Stimulated activated CD4-positive, alpha-beta T cell treated with anti-CD3 and anti-CD28 coated beads, TNF-alpha, amount 100 ng/mL, for 1 hour (primary cell): ENCODE measurements at places on chromosomes 13 and 19.

DNA sequence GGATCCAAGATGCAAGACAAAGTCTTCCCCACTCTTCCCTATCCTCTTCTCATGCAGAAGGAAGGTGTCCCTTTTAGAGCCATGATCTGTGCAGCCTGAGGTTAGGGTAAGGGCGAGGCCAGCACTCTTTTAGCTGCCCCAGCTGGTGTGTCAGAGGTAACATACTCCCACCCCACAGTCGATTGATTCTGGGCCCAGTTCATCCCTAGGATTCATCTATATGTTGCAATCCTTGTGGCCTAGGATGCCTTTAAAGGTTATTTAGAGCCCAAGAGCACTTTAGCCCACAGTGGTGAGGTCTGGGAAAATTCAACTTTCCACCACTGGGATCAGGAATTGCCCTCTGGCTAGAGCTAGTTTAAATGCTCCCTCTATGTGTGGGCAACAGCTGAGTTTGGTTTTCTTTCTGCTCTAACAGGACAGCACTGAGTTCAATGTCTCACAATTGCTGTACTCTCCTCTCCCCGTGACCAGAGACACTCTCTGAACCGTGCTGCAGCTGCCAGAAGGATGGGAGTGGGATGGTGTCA, 201.3 kb upstream of the SERP2 start:
- DNase-seq = no peak

DNA sequence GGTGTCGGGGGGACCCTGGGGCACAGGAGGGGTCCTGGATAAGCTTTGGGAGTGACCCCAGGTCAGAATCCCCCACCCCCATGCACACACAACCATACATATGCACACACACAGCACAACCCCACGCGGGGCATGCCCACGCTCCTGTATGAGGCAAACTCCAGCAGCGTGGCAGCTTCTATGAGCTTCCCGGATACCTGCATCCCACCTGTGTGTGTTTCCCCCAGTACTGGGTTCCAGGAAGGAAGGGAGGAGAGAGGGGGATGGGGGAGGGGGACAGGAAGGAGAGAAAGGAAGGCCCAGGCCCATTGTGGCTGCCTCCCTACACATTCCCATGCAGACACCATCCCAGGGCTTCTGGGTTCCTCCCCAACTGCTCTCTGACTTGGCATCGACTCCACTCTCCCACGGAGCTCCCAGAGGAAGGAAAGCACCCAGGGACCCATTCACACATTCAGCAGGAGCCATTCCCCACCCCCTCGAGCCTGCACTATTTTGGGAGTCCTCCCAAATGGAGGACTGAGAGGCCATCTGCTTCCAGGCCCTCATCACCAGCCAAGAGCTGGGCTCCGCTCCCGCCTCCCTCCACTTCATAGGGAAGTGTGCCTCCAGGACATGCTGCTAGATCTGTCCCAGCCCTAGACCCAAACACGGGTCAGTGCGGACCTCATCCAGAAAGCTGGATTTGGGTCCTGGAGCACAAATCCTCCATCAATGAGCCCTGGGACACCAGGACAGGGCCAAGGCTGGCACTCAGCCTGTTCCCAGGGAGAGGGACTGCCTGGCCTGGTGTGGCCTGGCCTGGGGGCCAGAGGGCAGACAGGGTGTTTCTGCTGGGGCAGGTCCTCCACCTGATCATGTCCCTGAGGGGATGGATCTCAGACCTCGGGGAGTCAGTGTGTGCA, 13.2 kb downstream of the PRR36 start:
- DNase-seq = no peak

DNA sequence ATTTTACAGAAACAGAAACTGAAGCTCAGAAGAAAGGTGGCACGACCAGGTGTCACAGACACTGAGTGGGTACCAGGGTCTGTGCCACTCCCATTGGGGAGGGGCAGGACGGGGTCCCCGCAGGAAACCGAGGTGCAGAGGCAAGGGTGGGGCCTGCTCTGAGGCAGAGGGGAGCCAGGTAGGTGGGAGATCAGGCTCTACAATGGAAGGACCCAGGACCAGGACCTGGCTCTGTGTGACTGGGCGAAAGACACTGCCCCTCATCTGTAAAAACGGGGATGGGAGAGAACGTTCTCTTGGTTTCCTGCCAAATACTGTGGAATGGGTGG, 2.8 kb downstream of the PTGIR start:
- DNase-seq = no peak

GRCh38 chr13:110559986-110560385, 1.5 kb downstream of the RAB20 start:
- DNase-seq = no peak

GRCh38 chr13:95245071-95245470, 56.2 kb downstream of the ABCC4 start:
- DNase-seq = no peak

GRCh38 chr19:46495786-46496099, at the start of gene PNMA8B:
Gene PNMA8B, minus strand, starts transcription at chr19:46495867. Its CDS starts 402 bp downstream, at chr19:46495465.
- no peak for DNase-seq

GRCh38 chr19:12293777-12294248, 870 bp downstream of the ZNF44 start:
- peak; percentile 25 for DNase-seq

DNA sequence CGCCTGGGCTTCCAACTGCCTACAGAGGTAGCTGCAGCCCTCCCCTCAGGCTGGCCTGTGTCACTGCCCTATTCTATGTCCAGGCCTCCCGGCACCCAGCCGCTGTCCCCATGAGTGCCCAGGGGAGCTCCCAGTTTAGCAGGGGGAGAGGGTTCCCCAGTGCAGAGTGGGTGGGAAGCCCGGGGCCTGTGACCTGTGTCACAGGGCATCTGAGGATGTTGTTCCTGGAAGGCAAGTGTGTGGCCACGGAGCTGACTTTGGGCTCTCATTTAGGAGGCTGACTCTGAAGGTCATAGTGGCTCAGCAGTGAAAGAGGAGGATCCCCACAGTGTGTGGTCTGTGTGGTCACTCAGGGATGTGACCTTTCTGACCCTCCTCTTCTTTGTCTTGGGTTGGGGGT, 25.1 kb downstream of the PPP1R37 start:
- no peak for DNase-seq

DNA sequence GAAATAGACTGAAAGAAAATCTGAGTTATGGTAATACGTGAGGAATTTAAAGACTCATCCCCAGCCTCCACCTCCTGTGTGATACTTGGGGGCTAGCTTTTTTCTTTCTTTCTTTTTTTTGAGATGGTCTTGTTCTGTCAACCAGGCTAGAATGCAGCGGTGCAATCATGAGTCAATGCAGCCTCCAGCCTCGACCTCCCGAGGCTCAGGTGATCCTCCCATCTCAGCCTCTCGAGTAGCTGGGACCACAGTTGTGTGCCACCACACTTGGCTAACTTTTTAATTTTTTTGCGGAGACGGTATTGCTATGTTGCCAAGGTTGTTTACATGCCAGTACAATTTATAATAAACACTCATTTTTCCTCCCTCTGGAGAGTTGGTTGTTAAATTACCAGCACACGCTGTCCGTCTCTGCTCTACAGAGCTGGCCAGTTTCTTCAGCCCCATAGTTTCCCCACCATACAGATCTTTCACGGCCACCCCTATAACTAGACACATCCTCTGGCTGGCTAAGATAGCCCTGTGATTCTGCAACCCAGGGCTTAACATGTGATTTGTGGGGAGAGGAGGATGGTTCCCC, 4.8 kb downstream of the TNFSF9 start:
- no peak for DNase-seq

GRCh38 chr19:54485851-54486250, 12.8 kb upstream of the CDC42EP5 start:
- no peak for DNase-seq

GRCh38 chr13:30107521-30108136, 199.7 kb downstream of the KATNAL1 start:
- DNase-seq = no peak

DNA sequence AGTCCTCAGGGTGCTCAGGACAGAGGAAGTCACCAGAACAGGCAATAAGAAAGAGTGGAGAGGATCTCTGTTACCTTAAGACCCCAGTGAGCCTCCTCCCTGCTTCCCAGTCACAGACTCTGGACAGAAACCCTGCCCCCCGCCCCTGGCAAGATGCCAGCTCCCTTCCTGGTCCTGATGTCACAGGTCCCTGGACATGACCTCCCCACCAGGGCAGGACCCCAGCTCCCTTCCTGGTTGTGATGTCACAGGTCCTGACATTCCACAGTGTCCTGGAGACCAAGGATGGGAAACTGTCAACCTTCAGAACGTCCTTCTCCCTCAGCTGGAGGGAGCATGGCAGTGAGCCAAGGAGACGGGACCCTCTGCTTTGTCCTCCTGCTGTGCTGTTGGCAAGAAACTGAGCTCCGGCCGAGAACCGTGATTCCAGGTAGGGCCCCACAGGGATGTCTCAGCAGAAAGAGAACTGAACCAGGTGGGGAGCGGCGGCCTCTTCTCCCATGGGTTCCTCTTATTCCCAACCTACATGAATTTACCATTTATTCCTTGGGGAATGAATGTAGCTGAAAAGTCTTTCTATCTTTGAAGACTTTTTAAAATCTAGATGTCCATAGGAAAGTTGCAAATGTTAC, at the start of gene SPACA7:
Gene SPACA7, plus strand, starts transcription at position 306 of the 632 bp plus-strand sequence. Its CDS starts 31 bp downstream, at position 337.
- no peak for DNase-seq

DNA sequence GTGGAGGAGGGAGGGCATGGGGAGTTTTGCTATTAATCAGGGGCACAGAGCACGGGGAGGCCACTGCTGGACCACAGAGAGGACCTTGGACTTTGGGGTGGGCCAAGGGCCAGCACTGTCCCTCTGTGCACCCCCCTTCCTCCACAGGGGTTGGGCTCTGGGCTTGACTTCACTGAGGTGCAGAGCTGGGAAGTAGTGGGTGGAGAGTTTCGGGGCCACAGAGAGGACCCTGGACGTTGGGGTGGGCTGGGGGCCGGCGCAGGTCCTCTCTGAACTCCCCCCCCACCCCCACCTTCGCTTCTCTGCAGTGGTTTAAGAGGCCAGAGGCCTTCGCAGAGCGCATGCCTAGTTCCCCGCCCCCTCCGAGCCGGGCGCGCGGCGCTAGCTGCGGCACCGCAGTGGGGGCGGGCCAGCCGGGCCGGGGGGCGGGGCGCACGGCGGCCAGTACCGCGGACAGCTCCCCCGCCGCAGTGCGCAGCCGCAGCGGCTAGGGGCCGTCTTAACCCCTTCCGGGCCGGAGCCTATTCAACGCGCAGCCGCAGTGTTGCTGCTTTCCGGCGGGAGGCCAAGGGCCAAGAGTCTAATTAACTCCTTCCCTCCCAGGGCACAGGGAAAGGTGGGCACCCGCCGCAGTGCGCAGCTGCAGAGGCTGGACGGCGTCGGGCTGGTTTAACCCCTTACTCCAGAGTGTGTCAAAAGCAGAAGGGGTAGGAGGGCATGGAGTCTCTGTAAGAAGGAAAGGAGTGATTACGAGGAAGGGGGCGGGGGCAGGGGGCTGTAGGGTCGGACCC, 3.7 kb downstream of the KCNC3 start:
- peak; percentile 67 for DNase-seq

GRCh38 chr13:75770592-75771011, 134.5 kb downstream of the LMO7 start:
- no peak for DNase-seq

DNA sequence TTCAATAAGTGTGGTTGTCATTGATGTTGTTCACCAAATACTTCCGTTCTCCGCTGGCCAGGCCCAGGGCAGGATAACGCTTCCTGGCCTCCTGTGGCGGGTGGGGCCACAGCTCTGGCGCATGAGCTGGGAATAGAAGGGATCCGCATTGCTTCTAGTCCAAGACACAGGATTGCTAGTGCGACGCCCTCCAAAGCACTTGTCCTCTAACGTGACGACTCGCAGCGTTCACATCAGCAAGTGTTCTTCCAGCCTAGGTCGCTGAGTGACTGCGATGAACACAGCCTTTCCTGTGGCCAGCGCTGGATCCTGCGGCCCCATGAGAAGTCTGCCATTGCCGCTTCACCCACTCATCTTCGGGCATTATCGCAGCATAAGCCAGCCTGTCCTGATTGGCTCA, 39.4 kb downstream of the VSTM2B start:
- no peak for DNase-seq

DNA sequence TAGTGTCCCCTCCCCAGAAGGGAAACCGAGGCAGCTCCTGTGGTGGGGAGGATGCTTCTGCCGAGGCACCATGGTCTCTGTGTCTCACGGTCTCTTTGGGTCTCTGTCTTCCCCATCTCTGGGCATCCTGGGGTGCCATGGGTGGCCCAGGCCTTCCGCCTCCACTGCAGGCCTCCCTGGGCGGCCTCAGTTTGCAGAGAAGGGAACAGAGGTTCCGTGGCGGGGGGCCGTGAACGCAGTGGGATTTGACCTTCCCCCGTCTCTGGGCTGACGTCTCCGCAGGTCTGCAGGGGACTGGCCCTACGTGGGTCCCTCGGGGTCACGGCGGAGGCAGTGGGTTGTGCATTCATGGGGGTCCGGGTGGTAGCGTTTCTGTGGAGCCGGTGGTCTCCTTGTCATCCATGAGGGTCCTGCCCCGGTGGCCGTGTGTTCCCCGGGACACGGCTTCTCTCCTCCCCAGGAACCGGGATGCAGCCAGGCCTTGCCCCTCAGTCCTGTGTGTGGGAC, 4.6 kb downstream of the EFNA2 start:
- DNase-seq = no peak

- DNase-seq = no peak
Measured at GRCh38 chr13:51845574-51846318, 769 bp upstream of the TMEM272 start.

- no peak for DNase-seq
Measured at GRCh38 chr13:24290280-24290932, 19.0 kb upstream of the C1QTNF9 start.

DNA sequence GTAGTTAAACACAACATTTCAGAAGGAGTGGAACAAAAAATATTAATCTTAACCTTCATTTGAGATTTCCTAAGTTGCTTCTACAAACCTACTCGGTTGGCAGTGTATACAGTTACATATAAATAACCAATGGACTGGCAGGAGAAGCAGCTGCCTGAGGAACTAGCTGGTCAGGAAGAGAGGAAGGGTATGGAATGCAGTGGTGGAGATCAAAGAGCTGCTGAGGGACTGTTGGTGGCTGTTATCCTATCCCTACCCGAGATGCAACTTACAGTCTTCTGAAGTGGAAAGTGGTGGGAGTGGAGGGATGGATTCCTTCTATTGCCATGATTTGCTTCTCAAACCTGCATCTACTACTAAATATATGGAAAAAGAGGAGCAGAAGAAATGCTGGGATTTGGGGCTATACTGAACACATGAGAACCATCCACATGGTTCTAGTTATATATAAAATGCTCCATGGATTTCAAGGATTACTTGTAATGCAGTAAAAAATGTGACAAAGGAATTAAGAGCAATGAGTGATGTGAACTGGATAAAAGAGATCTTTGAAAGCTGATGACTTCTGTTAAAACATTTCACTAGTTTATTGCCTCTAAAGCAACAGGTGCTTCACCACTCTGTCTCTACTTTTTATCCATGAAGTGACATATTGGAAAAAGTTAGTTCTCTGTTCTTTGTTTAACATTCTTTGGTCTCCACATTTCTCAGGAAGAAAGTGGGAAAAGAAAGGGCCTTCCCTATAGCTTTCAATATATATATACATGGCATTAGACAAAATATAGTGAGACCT, 29.9 kb downstream of the MICU2 start:
- DNase-seq = no peak

- DNase-seq = no peak
Measured at GRCh38 chr19:34974646-34975045, 10.6 kb upstream of the ZNF792 start.
